ENCODE measurements at places on chromosomes 6 and 20. TPM values are rescaled to one million over a fixed set of nuclear protein-coding genes. Genes with fewer than 3 reads are reported as not detected.

GRCh38 chr6:52543262-52543661 is 33.6 kb downstream of the TRAM2 start:
- no peak for DNase-seq

DNA sequence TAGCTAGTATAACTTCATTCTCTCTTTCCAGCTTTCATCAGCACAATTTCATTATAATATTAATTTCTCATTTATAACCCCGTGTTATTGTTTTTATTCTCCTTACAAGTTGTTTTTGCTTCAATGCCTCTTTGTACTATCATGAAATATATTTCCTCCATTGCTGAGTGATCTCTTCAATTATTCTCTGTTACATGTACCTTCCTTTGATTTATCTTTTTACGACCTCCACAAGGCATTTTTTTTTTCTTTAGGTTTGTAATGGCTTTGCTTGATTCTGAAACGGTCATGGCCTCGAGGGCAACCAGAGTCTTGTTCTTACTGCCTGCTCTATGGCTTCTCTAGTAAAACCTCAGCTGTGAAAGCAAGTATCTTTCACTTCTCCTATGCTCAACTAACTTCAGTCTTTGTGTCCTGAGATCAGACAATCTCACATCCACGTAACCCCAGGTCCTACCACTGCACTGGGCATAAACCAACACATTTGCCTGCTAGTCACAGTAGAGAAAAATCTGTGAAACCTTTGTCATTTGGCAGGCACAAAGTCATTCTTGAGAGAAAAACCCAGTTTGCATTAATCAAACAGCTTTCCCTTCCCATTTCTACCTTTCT is 119.9 kb downstream of the UST start:
- DNase-seq: no peak

Gene SAMD5
- 1.6 TPM for total RNA-seq

Gene PRDM13
- 13.9 TPM for total RNA-seq

DNA sequence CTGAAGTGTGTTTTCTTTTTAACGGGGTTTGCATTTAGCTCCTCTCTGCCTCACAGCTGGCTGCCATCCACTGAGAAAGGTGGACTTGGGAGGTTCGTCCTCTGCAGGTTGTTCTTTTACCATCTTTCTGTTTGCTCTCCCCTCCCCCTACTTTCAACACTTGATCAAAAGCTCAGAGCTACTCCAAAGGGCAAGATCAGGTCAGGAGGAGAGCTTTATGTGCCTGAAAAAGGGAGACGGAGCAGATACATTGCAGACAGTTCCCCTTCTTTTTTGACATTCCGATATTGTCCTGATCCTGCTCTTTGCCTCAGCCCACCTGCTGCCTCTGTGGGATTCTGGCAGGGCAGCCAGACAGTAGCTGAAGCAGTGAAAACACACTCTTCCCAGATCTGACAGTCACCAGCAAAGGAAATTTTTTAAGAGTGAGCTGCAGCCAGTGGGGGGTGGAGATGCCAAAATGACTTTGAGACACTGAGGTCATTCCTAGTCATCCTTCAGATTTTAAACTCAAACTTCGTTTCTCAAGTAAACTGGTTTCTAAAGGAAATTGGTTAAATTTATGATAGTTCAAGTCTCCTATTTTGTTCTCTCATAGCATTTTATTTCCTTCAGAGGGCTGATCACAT is 26.5 kb downstream of the SMLR1 start:
- DNase-seq: no peak

All from glutamatergic neuron (in vitro differentiated cells).